Activated CD8-positive, alpha-beta memory T cell treated with anti-CD3 and anti-CD28 coated beads, Interleukin-2, amount 50 U/mL, for 4 hours (primary cell): ENCODE measurements at places on chromosomes 7 and 10.

DNA sequence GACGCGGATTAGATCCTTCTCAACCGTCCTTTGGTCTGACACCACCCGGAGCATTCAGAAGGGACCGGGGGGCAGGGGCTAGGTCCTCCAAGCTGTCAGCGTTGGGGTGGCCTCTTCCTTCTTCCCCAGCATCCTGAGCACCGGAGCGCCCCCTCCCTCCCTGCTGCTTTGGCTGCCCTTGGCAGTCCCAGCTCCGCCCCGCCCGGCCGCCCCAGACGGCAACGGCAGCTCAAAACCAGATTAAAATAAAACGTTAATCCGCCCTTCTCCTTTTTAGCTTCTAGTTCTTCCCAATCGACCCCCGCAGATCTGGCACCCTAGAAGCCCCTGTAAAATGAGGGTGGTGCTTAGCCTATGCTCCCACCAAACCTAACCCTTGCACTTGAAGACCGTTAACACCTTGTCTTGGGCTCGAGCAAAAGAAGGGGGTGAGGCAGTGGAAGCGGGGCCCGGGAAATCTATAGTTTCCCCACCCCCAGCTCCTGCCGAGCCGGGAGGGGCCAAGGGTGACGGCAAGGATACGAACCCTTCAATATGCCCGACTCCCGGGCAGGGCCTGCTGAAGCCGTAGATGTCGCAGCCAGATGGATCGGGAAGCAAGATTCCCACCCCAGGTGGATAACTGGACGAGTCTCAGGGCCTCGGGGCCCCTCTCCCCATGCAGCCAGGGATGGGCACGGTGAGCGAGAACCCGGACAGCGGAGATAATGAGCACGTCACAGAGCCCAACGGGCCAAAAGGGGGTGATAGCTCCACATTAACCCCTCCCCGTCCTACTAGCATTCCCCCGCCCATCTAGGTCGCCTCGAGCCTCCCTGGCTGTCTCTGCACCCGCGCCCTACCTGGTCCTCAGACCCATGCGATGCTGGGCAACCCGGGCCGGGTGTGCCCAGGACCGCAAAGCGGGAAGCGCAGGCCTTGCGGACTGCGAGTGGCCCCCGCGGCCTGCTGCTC, 169.7 kb downstream of the NRF1 start:
- DNase-seq, result no peak

GRCh38 chr10:116636385-116636784, 15.6 kb downstream of the PNLIPRP2 start:
- DNase-seq, result no peak

- no peak for DNase-seq
Measured at GRCh38 chr7:117550625-117551024, 70.8 kb downstream of the CFTR start.

DNA sequence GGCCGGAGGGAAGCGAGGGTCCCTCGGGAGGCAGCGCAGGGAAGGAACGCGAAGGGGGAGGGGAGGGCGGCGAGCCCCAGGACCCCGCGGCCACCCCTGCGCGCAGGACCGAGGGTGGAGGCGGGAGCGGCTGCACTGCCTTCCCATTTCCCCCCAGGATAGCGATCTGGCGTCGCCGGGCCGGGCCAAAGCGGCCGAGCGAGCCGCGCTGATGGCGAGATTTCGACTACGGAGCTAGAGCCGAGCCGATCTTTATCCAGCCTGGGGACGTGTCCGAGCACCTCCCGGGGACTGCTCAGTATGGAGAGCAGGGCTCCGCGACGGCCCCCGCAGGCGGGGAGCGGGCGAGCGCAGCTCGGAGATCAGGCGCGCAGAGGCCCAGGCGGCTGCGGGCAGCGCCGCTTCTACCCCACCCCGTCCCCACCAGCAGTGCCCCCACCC, 590 bp upstream of the CRTAC1 start:
- no peak for DNase-seq

DNA sequence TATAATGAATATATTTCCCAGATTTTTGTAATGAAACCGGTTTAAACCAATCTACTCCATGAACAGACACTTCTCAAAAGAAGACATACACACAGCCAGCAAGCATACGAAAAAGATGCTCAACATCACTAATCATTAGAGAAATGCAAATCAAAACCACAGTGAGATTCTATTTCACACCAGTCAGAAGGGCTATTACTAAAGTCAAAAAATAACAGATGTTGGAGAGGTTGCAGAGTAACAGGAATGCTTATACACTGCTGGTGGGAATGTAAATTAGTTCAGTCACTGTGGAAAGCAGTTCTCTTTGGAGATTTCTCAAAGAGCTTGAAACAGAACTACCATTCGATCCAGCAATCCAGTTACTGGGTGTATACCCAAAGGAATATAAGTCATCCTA, 240.7 kb downstream of the TSPAN12 start:
- no peak for DNase-seq

GRCh38 chr7:74084722-74085578, 1.3 kb downstream of the LIMK1 start:
- DNase-seq, result no peak

- DNase-seq, result no peak
Measured at GRCh38 chr7:57412168-57412567, 37.8 kb upstream of the ZNF716 start.

GRCh38 chr10:31617757-31618156, 298.7 kb downstream of the ZEB1 start:
- DNase-seq, result no peak
